Stimulated activated CD4-positive, alpha-beta T cell treated with anti-CD3 and anti-CD28 coated beads, Interleukin-12 subunit alpha, Interleukin-12 subunit beta, amount 100 ng/mL, for 4 hours (primary cell): ENCODE measurements at places on chromosomes 13 and 19.

GRCh38 chr13:47555235-47555634 is 445.8 kb downstream of the SUCLA2 start:
- DNase-seq = no peak

- DNase-seq = no peak
Observed at GRCh38 chr19:31128291-31128690, 220.9 kb downstream of the TSHZ3 start.

GRCh38 chr13:76350399-76350798 is 535.8 kb downstream of the KCTD12 start:
- DNase-seq = no peak

- DNase-seq = no peak
Observed at GRCh38 chr13:98613591-98613990, 36.7 kb upstream of the STK24 start.

DNA sequence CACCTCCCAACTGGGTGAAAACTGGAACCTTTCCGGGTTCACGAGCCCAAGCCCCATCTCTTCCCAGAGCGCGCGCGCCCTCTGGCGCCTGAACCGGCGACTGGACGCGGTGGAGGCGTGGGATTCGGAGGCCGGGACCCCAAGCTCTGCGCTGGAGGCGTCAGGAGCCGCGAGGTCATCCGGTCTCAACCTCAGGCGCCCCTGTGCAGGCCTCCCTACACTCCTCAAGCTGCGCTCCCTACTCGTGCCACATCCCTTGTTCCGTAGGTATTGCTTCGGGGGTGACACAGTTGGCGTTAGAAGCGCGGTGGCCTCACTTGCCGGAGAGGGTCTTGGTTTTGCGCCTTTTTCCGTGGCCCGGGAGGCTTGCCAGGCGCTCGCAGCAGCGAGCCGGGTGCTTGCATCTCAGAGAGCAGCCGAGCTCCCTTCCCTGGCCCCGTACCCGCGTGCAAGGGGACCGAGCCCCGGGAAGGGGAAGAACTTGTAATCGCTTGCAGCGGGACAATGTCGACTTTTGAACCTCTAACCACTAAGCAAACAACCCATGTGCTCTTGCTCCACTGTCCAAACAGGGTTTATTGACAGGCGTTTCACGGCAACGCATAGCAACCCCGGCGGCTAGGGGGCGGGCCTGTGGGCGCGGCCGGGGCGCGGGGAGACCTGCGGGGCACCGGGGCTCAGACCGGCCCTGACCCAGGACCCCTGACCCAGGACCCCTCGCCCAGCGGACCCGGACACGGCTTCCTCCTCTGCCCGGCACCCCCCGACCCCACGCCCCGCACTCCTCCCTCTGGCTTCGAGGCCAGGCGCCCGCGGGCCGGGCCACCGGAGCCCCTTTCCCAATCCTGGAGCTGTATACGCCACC is 8.5 kb downstream of the CDX2 start:
- no peak for DNase-seq
